Articular chondrocyte of knee joint (primary cell): ENCODE measurements at places on chromosomes 2 and 18. TPM values are rescaled to one million over a fixed set of nuclear protein-coding genes. Genes with fewer than 3 reads are reported as not detected.

The HTR2B gene
- 1.2 and 1.3 TPM in 2 replicates for total RNA-seq

The CRACDL gene
- total RNA-seq, result under 0.01 and 0.11 TPM in 2 replicates

The TCF7L1 gene
- total RNA-seq, result 6.1 and 6.9 TPM in 2 replicates

The DOCK10 gene
- total RNA-seq, result 3.9 and 9.3 TPM in 2 replicates

The SCN7A gene
- not detected in 2 replicates for total RNA-seq
